ENCODE measurements at places on chromosomes 11 and 22.

GRCh38 chr11:124329787-124330478 lies 9.9 kb upstream of the OR8D2 start:
- DNase-seq, result no peak

DNA sequence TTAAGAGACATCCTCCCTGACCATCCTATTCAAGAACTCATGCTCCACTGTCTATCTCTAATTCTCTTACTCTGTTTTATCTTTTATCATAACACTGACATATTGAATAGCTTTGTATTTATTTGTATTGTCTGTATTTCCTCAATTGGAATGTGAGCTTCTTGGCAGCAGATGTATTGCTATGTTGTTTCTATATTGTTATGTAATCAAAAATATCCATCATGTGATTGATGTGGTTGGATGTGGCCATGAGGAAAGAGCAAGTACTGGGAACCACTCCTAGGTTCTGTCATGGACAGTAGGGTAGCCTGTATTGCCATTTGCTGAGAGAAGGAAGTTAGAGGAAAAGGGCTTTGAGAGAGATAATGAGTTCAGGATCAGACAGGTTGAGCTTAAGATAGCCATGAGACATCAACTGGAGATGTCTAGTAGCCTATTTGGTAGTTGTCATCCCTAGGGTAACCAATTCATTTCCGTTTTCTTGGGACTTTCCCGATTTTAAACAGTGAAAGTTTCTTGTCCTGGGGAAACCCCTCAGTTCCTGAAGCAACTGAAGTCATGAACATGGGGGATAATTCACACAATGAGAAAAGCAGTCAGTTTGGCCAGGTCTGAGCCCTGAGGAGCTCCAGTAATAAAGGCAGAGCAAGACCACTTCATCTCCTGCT lies 404.5 kb downstream of the INSC start:
- DNase-seq, result no peak

GRCh38 chr11:98194611-98195010 lies 826.1 kb upstream of the CNTN5 start:
- DNase-seq, result no peak

DNA sequence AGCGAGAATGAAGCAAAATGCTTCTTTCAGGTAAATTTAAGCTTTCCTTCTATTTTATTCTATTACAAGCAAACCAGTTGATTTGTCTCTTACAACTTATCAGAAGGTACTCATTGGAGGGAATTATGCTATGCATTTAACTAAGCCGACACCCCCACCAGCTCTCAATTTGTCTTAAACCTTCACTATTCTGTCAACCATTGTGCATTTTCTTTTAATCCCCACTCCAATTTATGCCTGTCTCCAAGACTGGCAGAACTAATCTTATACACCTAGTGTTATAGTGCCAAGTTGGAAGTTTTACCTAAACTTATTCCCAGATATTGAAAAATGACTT lies 12.5 kb downstream of the TAF1D start:
- no peak for DNase-seq

GRCh38 chr11:92347454-92347853 lies 122.8 kb downstream of the FAT3 start:
- no peak for DNase-seq

DNA sequence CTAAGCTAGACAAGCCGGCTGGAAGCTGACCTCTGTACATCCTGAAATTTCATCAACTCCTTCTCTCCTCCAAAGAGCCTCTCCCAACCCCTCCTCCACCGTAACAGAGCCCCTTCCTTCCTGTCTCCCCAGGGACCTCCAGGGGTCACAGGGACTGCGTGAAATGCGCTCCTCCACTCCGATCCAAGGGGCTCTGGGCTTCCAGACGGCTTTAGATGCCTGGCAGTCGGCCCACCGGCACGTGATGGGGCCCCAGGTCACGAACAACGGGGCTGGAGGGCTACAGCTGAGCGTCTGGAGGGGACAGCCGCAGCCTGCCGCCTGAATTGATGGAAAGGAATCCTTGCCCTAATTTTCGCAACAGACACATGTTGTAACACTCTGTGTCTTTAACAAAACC lies 264.1 kb downstream of the MN1 start:
- DNase-seq, result no peak

DNA sequence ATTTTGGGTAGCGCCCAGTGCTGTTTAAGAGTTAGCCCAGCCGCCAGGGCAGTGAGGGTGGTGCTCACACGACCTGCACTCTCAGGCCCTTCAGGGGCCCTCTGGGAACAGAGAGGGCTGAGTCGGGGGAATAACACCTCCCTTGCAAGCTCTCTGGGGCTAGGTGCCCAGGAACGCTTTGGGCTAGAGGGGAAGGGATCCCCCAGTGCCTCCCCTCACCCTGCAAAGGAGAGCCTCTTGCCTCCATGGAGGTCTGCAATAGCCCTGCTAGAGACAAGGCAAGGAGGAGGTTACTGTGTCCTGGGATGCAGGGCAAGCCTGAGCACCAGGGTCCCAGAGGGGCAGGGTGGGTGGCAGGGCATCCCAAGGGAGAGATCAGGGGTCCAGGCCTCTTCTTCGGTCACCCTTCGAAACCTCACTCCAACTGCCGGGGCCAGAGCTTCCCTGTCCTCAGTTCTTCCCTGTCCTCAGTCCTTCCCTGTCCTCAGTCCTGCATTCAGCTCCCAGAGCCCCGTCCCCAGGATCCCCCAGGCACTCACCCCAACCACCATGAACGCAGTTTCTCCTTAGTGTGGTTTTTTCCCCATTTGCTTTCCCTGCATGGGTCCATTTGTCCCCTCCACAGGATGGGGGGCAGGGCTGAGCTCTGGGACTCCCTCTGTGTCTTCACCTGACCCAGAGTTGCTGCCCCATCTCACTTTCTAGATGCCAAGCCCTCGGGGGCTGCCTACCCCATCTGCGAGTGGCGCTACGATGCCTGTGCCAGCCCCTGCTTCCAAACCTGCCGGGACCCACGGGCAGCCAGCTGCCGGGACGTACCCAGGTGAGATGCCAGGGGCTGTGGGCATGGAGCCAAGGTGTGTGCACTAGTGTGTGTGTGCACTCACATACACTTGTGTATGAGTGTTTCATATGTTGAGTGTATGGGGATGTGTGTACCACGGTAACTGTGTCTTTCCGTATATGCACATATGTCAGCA lies 60.8 kb downstream of the OTOG start:
- DNase-seq, result no peak

DNA sequence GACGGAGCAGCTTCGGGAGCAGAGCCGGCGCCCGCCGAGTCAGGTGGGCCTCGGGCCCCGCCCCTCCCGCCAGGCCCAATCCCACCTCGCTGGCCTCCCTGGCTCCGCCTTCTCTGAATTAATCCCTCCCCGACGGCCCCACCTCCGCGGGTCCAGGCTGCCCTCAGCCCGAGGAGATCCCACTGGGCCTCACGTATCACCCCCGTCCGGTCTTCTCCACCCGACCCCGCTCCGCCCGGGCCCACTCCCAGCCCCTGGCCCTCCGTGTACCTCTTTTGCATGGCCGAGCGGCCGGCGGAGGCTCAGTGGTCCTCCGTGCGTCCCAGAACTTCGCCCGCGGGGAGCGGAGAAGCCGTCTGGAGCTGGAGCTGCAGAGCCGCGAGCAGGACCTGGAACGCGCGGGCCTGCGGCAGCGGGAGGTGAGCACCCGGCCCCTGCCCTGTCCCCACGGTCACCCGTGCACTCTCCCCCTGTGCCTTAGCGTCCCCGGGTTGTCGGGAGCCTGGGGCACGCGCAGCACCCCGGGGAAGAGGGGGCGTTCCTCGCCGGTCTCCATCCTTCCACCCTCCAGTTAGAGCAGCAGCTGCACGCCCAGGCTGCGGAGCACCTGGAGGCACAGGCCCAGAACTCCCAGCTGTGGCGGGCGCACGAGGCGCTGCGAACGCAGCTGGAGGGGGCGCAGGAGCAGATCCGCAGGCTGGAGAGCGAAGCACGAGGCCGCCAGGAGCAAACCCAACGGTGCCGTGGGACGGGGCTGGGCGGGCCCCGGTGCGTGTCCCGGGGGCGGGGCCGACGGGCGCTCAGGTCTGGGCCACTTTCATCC lies 2.2 kb upstream of the CD151 start:
- peak; percentile 40 for DNase-seq

- no peak for DNase-seq
These were observed 117.3 kb upstream of the PLET1 start for GRCh38 chr11:112377946-112378345.

GRCh38 chr11:127233998-127234397 lies 233.4 kb upstream of the KIRREL3 start:
- DNase-seq, result no peak

DNA sequence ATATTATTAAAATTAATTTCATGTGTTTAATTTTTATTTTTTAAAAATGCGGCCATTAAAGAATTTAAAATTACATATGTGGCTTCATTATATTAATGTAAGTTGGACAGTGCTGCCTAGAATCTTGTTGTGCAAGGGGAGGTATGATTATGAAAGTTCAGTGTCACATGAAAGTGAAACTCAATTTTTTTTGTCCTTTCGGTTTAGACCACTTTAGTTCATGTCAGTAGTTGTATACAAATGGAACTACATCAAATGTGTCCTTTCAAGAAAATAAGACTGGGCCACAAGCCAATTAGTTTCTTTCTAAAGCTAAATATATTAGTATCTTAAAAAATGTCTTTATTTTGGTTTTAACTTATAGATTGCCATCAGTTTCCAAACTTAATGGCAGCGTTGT lies 35.7 kb downstream of the TBCEL start:
- no peak for DNase-seq

- no peak for DNase-seq
These were observed 19.5 kb downstream of the PIK3IP1 start for GRCh38 chr22:31272522-31273446.

DNA sequence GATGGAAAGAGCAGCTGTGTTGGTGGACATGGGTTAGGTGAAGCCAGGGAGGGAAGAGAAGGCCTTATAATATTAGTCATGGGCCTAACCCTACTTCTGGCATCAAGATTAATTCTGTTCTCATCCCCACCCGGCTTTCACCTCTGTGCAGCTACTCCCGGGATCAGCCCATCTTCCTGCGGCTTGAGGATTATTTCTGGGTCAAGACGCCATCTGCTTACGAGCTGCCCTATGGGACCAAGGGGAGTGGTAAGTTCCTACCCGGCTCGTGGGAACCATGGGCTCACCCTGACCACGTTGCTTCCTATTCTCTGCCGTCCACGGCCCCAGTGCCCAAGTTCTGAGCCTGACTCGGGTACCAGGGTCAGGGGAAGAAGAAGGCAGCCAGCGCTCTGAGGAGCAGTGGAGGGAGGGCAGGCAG lies 51.6 kb downstream of the ST3GAL4 start:
- DNase-seq, result no peak

DNA sequence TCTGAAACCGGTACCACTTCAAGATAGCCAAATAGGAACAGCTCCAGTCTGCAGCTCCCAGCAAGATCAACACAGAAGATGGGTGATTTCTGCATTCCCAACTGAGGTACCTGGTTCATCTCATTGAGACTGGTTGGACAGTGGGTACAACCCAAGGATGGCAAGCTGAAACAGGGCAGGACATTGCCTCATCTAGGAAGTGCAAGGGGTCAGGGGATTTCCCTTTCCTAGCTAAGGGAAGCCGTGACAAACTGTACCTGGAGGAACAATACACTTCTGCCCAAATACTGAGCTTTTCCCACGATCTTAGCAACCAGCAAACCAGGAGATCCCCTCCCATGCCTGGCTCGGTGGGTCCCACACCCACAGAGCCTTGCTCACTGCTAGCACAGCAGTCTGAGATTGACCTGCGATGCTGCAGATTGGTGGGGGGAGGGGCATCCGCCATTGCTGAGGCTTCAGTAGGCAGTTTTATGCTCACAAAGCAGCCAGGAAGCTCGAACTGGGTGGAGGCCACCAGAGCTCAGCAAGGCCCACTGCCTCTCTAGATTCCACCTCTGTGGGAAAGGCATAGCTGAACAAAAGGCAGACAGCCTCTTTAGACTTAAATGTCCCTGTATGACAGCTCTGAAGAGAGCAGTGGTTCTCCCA lies 59.9 kb upstream of the C11orf58 start:
- DNase-seq, result no peak

DNA sequence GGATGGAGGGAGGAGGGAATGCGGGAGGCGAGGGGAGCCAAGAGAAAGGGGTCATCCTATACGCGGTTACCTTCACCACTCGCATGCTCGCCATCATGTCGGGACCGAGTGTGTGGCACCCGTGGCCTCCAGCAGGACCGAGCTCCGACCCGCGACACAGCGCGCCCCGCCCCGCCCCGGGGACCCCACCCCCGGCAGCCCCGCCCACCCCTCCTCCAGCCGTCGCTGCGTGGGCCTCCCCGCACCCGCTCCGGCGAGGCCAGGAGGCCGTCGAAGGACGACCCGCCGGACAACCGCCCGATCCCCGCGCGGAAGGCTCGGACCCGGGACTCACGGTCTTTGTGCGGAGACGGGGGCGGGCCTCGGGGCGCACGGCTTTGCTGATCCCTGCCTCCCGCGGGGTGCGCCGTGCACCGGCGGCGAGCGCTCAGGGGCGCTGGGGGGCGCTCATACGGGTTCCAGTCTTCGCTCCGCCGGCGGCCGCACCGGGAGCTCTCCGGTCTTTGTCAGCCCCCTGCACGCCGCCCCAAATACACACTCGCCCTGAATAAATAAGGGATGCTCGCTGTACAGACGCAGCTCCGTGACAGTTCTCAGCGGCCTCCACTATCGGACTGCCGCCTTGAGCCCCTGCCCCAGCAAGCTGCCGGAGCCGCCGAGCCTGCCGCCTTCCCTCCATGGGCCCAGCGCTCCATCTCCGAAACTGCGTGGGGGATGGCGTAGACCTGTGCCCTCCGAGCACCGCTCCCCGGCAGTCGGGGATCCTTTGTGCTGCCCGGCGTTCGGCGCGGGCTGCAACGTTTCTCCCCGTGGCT lies at the start of gene UBE2L6:
Gene UBE2L6, minus strand, starts transcription at position 158 of the 815 bp plus-strand sequence. Its CDS starts 61 bp downstream, at position 97.
- DNase-seq, result peak; percentile 38

GRCh38 chr11:125382314-125382791 lies 113.7 kb downstream of the FEZ1 start:
- DNase-seq, result no peak

GRCh38 chr11:3049430-3050243 lies 7.6 kb downstream of the CARS1 start:
- peak; percentile 47 for DNase-seq

- no peak for DNase-seq
These were observed at the start of gene USH1C for GRCh38 chr11:17544181-17544622. Gene USH1C (minus strand): TSS chr11:17544416. CDS start chr11:17544307, 109 bp downstream.

DNA sequence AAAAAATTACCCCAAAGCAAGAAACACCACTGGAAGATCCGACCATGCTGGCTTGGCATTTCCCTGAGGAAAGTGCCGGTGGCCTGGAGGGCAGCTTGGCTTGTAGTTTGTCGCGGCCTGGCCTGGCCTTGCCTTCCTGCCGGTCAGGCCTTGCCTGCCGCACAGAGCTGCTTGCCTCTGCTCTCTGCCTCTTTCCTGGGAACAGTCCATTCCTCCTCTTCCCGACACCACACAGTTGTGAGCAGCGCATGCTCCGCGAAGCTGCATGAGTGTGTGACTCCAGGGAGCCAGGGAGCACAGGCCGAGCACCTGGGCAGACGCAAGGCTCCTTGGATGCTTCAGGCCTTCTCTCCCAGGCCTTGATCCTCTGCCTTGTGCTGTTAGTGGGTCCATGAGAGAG lies 19.8 kb downstream of the CTTN start:
- DNase-seq, result no peak

DNA sequence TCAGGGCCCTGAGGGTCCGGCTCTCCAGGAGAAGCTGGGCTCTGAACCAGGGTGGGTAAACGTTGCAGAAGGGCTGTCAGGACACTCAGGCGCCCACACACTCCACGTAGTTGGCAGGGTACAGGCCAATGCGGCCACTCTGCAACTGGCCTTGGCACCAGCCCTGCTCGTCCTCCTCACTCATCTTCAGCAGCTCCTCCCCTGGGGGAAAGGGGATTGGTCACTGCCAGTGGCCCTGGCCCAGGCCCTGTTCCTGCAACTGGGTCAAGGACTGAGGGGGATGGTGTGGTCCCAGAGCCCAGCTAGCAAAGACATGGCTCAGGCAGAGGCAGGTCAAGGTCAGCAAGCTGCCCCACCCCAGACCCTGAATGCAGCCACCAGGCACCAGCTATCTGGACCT lies 1.2 kb upstream of the ARFGAP2 start:
- no peak for DNase-seq

Data from stimulated activated CD8-positive, alpha-beta memory T cell treated with anti-CD3 and anti-CD28 coated beads, Interleukin-15, amount 100 ng/mL, for 4 hours (primary cell).